ENCODE measurements at places on chromosomes 7 and 10.
A peak's percentile ranks its signal among the peaks of the same experiment; 100 is the strongest.

DNA sequence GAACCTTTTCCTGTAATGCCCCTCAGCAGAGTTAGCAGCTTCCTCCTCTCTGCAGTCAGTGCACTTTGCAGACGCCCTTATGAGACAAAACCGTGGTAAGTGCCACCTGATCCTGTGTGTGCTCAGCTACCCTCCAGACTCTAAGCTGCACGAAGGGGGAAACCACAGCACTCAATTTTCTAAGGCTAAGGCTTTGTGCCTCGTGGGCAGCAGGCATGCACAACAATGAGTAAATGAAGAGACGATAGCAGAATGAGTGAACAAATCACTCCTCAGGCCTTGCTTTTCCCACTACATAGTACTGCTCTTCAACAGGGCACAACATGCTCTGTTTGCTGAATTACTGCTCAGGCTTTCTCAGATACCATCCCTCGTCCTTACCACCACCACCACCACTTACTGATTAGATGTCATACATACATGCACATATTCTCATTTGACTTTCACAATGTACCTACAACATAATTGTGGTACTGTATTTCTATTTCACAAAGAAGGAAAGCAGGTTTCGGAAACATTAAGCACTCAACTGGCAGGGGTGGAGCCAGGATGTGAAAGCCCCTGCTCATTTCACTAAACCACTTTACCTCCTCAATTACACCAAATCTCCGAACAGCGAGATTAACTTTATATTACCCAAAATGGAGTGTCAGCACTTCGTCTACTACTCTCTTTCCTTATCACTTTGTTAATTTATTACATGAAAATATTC lies 85.4 kb downstream of the ICA1 start:
- DNase-seq, result peak; percentile 25

- DNase-seq, result peak; percentile 55
Measured at GRCh38 chr7:45917658-45918057, 3.4 kb downstream of the IGFBP3 start.

GRCh38 chr10:125407000-125407502 lies 246.7 kb upstream of the CTBP2 start:
- DNase-seq, result no peak

- DNase-seq, result no peak
Measured at GRCh38 chr7:121313793-121314676, 14.8 kb upstream of the WNT16 start.

GRCh38 chr10:24331457-24331856 lies 122.5 kb downstream of the KIAA1217 start:
- no peak for DNase-seq

DNA sequence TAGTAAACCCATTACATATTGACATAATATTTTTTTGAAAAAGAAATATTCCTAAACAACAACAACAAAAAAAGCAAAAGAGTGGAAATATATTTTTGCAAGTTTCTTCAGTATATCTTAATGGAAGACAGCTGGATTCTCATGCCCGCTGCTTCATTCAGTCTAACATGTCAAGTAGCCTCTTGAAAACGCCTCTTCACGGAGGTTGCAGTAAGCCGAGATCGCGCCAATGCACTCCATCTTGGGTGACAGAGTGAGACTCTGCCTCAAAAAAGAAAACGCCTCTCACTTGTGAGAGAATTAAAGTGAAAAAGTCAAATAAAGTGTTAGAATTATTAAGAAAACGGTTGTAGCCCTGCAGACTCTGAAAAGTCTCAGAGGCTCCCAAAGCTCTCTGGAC lies 1.3 kb downstream of the CUTC start:
- DNase-seq, result no peak

- no peak for DNase-seq
Measured at GRCh38 chr10:62004042-62004441, 102.5 kb downstream of the ARID5B start.

DNA sequence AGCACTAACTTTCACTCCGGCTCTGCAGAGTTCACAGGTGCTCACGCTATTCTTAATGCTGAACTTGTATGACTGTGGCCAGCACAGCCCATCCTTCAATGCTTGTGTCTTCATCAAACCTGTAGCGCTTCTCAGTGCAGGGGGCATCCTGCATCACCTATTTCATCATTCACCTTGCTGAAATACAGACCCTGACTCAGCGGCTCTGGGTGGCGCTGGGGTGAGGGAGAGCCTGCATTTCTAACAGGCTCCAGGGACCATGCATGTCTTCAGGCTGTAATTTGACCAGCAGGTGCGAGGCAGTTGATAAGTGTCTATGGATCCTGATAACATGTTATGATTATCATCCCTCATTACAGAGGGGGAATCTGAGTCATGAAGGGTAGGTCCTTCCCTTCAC lies 89.3 kb downstream of the VOPP1 start:
- DNase-seq, result no peak

- no peak for DNase-seq
Measured at GRCh38 chr10:80522756-80523363, 14.8 kb upstream of the SH2D4B start.

- DNase-seq, result no peak
Measured at GRCh38 chr7:69676247-69676646, 78.0 kb downstream of the AUTS2 start.

GRCh38 chr10:86048571-86048970 lies 318.0 kb downstream of the GRID1 start:
- no peak for DNase-seq

GRCh38 chr10:49834976-49835375 lies 72.9 kb upstream of the OGDHL start:
- no peak for DNase-seq

GRCh38 chr7:44103923-44104859 lies at the start of gene AEBP1:
AEBP1 (plus strand) TSS chr7:44104345; CDS start chr7:44104666, 321 bp downstream.
- no peak for DNase-seq

GRCh38 chr10:86301971-86302370 lies 64.6 kb downstream of the GRID1 start:
- DNase-seq, result no peak

- no peak for DNase-seq
Measured at GRCh38 chr10:62545160-62546066, 171.2 kb downstream of the ZNF365 start.

- DNase-seq, result no peak
Measured at GRCh38 chr10:49054753-49055152, 60.6 kb downstream of the VSTM4 start.

- no peak for DNase-seq
Measured at GRCh38 chr10:62374862-62375710, 917 bp downstream of the ZNF365 start.

DNA sequence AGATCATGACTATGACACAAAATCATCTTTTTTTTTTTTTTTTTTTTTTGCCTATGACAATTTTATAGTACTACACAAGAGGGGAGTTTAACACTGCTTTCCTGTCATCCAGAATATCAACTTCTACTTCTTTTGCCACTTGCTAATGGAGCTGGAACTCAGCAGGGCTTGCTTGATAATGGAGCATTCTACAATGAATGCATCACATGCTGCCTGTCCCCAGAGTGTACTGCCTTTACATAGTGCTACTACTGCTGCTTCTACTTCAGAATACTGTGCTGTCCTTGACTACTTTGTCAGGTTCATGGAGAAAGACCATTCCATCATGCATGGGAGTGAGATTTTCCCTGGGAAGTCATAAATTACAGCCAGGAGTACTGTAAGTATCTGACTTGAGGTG lies 338.6 kb upstream of the SEMA3A start:
- DNase-seq, result no peak

Data from stimulated activated CD8-positive, alpha-beta memory T cell treated with anti-CD3 and anti-CD28 coated beads, Interleukin-4, amount 100 ng/mL, for 1 hour (primary cell).